ENCODE measurements at places on chromosomes 2 and 18.

DNA sequence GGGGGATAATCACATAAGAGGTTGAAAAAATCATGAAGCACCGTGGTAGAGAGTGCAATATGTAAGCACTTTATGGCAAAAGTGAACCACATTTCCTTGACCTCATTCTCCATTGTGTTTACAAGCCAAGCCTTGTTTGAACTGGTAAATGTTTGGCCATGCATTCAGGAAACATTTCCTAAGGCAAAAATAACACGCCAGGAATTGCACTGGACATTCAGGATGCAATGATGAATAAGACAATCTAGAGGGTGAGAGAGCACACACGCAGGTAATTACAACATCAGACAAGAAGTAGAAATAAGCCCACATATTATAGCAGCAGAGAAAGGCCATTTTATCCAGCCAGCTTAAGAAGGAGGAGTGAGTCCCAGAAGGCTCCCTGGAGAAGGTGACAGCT lies 218.0 kb upstream of the OSR1 start:
- DNase-seq = no peak

GRCh38 chr2:70977605-70978205 lies 725 bp upstream of the ANKRD53 start:
- peak; percentile 21 for DNase-seq

GRCh38 chr2:103823847-103824246 lies 1030.1 kb upstream of the POU3F3 start:
- no peak for DNase-seq

DNA sequence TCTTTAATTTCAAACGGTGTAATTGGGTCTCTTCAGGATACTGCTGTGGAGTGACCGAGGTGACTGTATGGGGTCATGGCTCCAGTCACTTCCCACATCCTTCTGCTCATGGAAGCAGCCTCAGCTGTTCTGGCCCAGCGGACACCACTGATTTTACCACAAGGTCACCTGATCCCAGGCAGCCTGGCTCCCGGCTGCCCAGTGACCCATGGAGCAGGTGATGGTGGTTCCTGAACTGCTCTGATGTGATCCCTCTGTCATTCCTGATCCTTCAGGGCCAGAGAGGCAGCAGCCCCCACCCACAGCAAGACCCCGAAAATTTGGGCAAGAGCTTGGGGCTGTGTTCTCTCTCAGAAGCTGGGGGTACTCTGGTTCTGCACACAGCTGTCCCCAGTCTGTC lies 35.5 kb upstream of the HS6ST1 start:
- DNase-seq = no peak

DNA sequence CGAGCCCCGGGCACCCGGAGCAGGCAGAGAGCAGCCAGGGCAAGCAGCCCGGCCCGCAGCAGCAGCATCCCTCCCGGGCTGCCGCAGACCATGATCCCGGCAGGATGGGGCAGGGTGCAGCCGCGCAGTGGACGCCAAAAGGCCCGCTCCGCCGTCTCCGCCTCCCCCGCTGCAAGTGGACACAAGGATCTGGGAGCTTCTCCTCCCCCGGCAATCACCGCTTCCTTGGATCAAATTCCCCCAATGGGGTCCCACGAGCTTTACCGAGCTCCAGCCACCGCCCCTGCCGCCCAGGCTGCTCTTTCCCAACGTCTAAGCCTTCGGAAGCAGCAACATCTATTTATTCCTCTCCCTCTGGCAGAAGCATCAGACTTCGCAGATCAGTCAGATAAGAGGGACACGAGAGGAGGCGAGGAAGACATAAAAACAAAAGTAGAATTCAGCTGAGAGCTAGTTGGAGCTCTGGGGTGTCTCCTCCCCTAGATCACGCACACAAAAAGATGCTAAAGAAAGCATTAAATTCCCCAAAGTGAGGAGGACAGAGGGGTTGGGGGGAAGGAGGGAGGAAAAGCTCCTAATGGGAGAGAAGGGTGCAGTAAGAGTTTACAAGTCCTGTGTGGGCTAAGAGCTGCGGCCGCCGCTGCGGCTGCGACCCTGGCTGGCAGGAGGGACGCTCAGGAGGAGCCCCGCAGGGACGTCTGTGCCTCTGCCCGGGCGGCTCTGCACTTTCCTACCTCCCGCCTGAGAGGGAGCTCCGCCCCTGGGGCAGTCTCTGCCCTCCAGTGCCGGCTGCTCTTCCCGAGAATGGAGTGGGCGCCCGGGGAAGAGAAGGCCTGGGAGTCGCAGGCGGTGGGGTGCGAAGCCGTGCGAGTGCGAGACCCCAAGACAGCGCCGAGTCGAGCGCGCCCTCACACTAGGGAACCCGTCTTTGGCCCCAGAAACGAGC lies at the start of gene FRZB:
Gene FRZB, minus strand, starts transcription at position 177 of the 946 bp plus-strand sequence. Its CDS starts 85 bp downstream, at position 92.
- DNase-seq = no peak

GRCh38 chr2:159227467-159227866 lies 59.0 kb downstream of the WDSUB1 start:
- no peak for DNase-seq

- no peak for DNase-seq
Observed at GRCh38 chr18:22488554-22488953, 70.8 kb upstream of the CTAGE1 start.

DNA sequence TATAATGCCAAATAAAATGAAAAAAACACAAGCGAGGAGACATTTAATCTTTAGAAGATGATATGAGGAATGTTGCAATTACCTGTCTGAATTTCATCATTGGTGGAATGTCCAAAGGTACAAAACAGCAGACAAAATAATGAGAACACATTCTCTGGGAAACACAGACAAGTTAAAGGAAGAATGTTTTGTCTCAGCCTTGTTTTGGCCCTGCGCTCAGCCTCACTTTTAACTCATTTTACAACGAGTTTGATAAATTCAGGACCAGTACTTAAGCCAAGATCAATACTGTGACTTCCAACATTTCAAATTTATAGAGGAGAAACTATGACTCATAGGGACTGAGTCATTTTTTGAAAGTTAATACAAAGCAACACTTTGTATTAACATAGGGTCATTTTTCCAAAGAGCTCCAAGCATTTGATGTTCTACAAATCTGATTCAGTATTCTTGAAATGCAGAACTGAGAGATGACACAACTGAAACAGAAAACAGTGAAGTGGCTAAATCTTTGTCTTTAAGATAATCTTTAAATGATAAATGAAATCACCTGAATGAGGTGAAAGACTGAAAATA lies 833.2 kb upstream of the CHAC2 start:
- DNase-seq = no peak

All from AG04449 (cell line).